ENCODE measurements at places on chromosomes 4 and X.

DNA sequence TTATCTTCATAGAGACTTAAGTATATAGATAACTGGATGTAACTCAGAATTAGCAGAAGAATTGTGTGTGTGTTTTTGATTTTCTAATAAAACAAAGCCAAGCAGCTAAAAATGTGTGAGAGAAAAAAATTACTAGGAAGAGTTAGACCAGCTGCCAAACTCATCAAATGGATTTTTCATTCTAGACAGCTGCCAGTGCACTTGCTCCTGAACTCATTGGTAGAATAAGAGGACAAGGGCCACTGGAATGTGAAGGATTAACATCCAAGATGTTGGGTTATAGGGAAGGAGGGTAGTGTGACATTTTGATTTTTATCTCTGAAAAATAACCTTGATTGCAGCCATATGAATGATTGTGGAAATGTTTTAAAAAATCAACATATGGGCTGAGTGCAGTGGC lies 49.7 kb downstream of the EGF start:
- DNase-seq: no peak

GRCh38 chrX:134364711-134365110 lies 95.3 kb upstream of the HPRT1 start:
- no peak for DNase-seq

- DNase-seq: no peak
Measured at GRCh38 chr4:62543002-62543401, 1342.9 kb downstream of the ADGRL3 start.

DNA sequence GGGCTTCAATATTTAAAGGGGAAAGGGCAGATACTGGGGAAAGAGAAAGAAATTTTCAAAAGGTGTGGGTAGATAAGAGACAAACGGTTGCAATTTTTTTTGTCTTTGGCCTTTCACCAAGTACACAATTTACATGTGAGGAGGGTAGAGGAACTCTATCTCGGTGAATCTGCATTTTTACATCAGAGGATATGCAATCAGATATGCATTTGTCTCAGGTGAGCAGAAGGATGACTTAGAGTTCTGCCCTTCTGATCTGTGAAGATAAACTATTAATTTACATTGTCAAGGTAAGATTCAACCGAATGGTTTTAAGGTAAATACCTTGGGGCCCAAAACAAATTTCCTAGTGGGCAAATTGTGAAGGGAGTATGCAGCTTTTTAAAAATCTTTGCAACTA lies 169.9 kb downstream of the COX18 start:
- DNase-seq: no peak

GRCh38 chrX:44974451-44974850 lies 101.5 kb downstream of the KDM6A start:
- DNase-seq: no peak

GRCh38 chrX:70262952-70263567 lies 3.1 kb upstream of the P2RY4 start:
- DNase-seq: peak; percentile 2
